T-helper 2 cell (primary cell): ENCODE measurements at places on chromosomes 6 and 20.
A peak's percentile ranks its signal among the peaks of the same experiment; 100 is the strongest.

DNA sequence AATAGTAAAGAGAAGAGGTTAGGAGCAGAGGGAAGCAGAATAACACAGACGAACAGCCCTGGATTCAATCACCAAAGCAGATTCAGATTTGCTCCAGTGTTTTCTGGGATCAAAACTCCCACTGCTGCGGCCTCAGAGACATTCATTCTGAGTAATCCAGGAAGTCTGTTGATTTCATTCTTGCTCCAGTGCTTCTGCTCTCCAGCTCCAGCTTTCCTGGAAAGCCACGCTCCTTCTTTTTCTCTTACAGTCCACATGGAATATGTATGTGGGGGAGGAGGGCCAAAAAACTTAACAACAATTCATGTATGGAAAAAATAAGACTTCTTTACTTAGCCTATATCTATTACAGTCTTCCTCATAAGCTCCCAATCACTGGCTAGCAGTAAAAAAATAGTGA is 26.4 kb upstream of the UST start:
- DNase-seq = no peak

DNA sequence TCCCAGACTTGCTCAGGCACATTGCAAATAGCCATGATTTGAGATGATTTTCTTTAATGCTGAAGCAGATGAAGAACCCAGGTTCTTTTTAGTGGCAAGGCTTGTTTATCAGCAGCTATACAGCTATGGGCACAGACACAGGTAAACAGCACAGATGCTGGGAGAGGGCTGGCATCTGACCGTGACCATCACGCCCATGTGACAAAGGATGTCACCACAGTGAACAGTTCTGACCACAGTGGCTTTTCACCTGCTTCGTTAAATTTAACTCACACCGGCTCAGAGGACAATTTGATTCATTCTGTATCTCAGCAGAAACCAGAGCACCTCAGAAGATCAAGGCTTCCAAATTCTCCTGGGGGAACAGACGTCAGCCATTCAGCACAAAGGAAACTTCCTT is 142.6 kb downstream of the CDH26 start:
- peak; percentile 49 for DNase-seq

GRCh38 chr6:167146135-167146534 is 11.6 kb downstream of the GPR31 start:
- no peak for DNase-seq

DNA sequence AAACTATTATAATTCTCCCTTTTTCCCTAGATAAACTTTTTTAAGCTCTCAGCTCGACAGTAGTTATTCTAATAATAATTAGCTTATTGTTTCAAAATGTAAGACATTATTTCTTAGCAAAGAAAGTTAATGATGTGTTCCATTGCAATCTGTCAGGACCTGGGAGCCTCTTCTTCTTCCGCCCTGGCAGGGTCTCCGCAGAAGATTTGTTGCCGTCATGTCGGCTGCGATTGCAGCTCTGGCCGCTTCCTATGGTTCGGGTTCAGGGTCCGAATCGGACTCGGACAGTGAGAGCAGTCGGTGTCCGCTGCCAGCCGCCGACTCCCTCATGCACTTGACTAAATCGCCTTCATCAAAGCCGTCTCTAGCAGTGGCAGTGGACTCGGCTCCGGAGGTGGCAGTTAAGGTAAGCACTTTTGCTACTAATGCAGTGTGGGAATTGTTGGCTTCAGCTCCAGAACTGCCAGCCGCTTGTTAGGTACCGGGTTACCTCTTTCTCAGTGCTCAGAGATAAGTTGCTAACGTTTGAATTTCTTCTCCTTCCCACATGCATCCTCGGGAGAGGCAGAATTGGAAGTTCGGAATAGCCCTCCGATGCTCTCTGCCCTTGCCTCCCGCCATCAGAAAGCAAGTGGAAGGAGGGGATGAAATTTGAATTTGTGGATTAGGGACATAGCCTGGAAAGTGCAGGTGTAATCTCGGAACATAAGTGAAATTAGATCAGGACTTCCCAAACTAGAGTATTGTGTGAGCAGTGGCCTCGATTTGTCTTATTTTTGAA is at the start of gene CDC40:
Gene CDC40, plus strand, starts transcription at position 200 of the 781 bp plus-strand sequence. Its CDS starts 18 bp downstream, at position 218.
- peak; percentile 8 for DNase-seq

- no peak for DNase-seq
These were observed 28.1 kb downstream of the PCMT1 start for GRCh38 chr6:149777624-149778023.
